ENCODE measurements at places on chromosomes 11 and 22. TPM values are rescaled to one million over a fixed set of nuclear protein-coding genes. Genes with fewer than 3 reads are reported as not detected.

DNA sequence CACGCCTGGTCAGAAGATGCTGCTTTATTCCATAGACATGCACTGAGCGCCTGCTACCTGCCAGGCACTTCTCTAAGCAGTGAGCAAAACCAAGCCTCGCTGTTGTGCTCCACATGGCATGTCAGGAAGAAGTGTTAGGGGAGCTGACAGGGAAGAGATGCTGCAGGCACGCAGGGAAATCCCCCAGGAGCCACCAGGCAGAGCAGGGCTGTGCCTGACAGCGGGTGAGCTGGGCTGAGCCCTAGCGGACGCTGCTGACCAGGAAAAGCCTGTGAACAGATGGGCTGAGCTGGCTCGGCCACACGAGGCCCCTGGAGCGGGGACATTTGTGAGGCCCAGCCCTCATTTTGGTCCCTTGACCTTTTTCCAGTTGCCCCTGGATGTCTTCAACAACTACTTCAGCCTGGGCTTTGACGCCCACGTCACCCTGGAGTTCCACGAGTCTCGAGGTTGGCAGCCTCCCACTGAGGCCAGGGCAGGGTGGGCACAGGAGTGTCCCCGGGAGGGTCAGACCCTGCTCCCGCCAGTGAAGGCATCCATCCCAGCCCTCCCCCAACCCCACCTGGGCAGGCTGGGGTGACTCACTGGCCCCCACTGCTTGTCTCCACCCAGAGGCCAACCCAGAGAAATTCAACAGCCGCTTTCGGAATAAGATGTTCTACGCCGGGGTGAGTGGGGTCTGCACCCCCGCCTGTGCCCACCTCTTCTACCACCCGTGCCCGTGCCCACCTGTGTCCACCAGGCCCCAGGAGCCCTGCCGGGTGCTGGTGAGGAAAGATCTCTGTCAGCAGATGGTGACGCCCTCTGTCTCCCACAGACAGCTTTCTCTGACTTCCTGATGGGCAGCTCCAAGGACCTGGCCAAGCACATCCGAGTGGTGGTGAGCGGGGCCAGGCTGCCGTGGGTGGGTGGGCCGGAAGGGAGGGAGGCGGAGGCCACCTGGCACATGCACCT lies 7.4 kb upstream of the MDK start:
- H3K27ac ChIP-seq = no peak overlapping the region
- H3K4me1 ChIP-seq = peaks cover 13% of the 10 kb centered on the region
- H3K27me3 ChIP-seq = no peaks in the 10 kb centered on the region
- no peaks in the 10 kb centered on the region for H3K36me3 ChIP-seq
- DNase-seq = no peak
- no peak overlapping the region for H3K4me3 ChIP-seq

DNA sequence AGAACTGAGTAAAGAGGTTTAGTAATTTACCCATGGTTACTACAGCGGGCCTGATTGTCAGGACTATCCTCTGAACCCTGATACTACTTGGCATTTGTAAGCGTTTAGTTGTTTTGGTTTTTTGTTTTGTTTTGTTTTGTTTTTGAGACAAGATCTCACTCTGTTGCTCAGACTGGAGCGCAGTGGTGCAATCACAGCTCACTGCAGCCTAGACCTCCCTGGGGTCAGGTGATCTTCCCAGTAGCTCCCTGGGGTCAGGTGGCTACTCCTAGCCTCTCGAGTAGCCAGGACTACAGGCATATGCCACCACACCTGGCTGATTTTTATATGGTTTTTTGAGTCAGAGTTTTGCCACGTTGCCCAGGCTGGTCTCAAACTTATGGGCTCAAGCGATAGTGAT lies 118.6 kb downstream of the WNT11 start:
- no peak for DNase-seq
- no peak overlapping the region for H3K4me3 ChIP-seq
- H3K36me3 ChIP-seq = no peaks in the 10 kb centered on the region
- peaks cover 3% of the 10 kb centered on the region for H3K4me1 ChIP-seq
- no peak overlapping the region for H3K27ac ChIP-seq

GRCh38 chr11:30244265-30244664 lies 13.5 kb downstream of the FSHB start:
- no peaks in the 10 kb centered on the region for H3K4me1 ChIP-seq
- no peak overlapping the region for H3K4me3 ChIP-seq
- no peak for DNase-seq
- no peak overlapping the region for H3K27ac ChIP-seq
- no peaks in the 10 kb centered on the region for H3K27me3 ChIP-seq

DNA sequence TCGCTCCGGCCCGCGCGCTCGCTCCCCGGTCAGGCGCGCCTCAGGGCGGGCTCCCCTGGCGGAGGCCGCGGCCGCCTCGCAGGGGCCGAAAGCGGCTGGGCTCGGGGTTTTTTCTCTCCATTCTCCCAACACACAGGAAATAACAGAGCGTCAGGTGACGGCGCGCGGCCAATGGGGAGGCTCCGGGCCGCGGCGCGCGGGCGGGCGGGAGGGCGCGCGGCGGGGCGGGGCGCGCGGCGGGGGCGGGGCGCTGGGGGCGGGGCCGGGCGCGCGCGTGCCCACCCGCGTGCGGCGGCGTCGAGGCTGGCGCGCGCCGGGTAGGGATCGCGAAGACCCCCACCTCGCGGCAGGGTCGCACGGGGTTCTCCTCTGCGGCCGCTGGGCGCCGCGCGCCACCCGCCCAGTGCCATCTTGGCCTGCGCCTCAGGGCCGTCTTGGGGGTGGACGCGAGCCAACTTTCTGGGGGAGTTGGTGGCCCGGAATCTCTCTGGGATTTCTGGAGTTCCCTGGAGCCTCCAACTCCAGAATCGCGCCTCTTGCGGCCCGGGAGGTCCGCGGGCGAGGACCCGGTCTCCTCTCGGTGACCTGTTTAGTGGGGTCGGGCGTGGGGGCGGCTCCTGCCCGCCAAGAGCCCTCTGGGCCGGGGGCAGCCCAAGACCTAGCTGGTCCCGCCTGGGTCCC lies at the start of gene TCF20:
Gene TCF20 (minus strand): TSS at position 144 of the 681 bp plus-strand sequence. CDS start 55,348 bp downstream, outside the sequence.
- DNase-seq = peak; percentile 84
- peak within 1 kb of the TSS; percentile 74 for H3K27ac ChIP-seq
- H3K27me3 ChIP-seq = no peaks in the 10 kb centered on the region
- H3K4me1 ChIP-seq = peaks cover 27% of the 10 kb centered on the region
- H3K36me3 ChIP-seq = no peaks in the 10 kb centered on the region
- peak within 1 kb of the TSS; percentile 100 for H3K4me3 ChIP-seq

DNA sequence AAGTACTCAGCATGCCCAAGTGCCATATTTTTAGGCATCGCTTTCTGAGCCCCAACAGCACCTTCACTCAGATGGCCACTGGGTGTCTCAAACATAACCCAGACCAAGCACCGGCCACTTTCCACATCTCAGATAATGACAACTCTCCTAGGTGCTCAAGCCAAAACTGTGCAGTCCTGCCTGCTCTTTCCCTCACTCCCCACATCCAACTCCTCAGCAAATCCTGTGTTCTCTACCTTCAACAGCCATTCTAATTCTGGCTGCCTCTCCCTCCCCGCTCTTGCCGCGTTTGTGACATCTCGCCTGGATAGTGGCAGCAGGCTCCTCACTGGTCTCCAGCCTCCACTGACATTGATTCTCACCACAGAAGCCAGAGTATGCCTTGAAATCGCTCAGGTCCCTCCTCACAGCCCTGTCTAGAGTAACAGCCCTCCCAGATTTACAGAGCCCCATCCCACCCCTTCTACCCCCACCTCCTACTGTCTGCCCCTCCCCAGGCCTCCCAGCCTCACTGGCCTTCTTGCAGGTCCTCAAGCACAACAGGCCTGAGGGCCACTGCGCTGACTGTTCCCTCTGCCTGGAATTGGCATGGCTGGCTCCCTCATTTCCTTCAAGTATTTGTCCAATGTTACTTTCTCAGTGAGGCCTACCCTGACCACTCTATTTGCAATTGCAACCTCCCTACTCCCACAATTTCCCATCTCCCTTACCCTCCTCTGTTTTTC lies 1.3 kb upstream of the PHETA2 start:
- H3K36me3 ChIP-seq = peaks cover 25% of the 10 kb centered on the region
- H3K27ac ChIP-seq = no peak overlapping the region
- peaks cover 23% of the 10 kb centered on the region for H3K4me1 ChIP-seq
- no peak overlapping the region for H3K4me3 ChIP-seq

GRCh38 chr11:86932259-86932585 lies 23.0 kb downstream of the FZD4 start:
- H3K36me3 ChIP-seq = no peaks in the 10 kb centered on the region
- no peaks in the 10 kb centered on the region for H3K4me1 ChIP-seq
- H3K27me3 ChIP-seq = no peaks in the 10 kb centered on the region
- H3K4me3 ChIP-seq = no peak overlapping the region
- DNase-seq = no peak
- H3K27ac ChIP-seq = no peak overlapping the region

DNA sequence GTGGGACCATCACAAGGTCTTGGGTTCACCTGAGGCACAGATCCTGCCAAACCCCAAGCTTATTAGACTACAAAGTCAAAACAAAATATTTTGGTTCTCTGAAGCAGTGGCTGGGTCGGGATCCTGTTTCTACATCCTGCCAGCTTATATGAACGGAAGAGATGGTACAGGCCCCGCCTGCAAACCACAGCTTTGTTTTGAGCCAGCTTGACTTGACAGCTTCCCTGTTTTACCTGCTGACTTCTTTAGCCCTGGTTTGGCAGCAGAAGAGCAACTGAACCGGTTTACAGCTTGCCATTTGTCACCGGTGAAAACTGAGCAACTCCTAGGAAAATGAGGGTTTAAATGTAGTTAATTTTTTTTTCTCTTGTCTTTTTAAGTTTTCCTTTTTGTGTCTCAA lies 11.4 kb downstream of the PACS1 start:
- peak; percentile 30 for DNase-seq
- H3K4me3 ChIP-seq = peak overlapping the region; percentile 8

- H3K4me1 ChIP-seq = no peaks in the 10 kb centered on the region
- DNase-seq = no peak
- H3K4me3 ChIP-seq = no peak overlapping the region
- no peaks in the 10 kb centered on the region for H3K36me3 ChIP-seq
- no peaks in the 10 kb centered on the region for H3K27me3 ChIP-seq
These were observed 52.6 kb upstream of the ELF5 start for GRCh38 chr11:34566208-34566551.

DNA sequence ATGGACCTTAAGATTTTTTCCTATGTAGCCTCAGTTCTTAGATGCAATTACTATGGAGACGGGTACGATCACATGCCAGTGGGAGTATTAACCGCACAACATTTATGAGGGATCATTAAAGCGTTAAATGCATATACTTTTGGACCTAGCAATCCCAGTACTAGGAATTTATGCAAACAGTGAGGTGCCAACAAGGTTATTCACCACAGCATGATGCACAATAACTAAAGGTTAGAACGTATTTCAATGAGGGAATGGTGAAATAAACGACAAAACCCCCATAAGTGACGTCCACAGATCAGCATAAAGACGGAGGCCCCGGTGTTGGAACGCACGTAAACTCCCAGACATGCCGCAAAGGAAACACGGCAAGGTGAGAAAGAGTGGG lies 539 bp downstream of the SIRT3 start:
- no peaks in the 10 kb centered on the region for H3K27me3 ChIP-seq
- H3K36me3 ChIP-seq = peaks cover 20% of the 10 kb centered on the region
- peaks cover 12% of the 10 kb centered on the region for H3K4me1 ChIP-seq
- DNase-seq = no peak

DNA sequence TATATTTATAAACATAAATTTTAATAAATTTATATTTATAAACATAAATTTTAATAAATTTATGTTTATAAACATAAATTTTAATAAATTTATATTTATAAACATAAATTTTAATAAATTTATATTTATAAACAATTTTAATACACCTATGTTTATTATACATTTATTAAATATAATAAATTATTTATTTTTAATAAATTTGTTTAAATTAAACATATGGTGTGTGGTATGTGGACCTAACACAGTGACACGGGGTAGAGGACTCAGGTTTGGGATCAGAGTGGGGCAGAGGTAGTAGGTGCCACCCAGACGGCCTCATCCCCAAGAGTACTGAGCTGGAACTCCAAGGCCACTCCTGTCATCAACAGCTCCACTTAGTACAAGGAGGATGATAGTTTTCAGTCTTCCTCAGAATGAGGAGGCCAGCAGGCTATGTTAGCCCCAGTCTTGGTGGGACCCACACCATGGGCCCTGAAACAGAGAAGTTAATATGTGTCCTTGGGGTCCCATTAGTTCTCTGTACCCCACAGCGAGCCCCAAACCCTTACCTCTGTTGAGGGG lies 46.7 kb upstream of the BID start:
- no peaks in the 10 kb centered on the region for H3K4me1 ChIP-seq
- no peak for DNase-seq
- H3K36me3 ChIP-seq = peaks cover 39% of the 10 kb centered on the region
- no peak overlapping the region for H3K27ac ChIP-seq
- H3K4me3 ChIP-seq = no peak overlapping the region

Gene SDHAF2
- total RNA-seq = 38.2 TPM

Gene GPHA2
- not detected for total RNA-seq

Gene UBQLNL
- 0.50 TPM for total RNA-seq

Gene P4HA3
- total RNA-seq = 12.1 TPM

Gene C22orf42
- total RNA-seq = not detected

Gene MICALL1
- 36.8 TPM for total RNA-seq

Gene OR8G1
- not detected for total RNA-seq

Gene FOLR1
- total RNA-seq = 409 TPM

Gene ALDH3B1
- total RNA-seq = 87.1 TPM

Gene GGTLC2
- total RNA-seq = 0.55 TPM

All from left lung (tissue), 14 donors.